ENCODE measurements at places on chromosomes 12 and 14.

DNA sequence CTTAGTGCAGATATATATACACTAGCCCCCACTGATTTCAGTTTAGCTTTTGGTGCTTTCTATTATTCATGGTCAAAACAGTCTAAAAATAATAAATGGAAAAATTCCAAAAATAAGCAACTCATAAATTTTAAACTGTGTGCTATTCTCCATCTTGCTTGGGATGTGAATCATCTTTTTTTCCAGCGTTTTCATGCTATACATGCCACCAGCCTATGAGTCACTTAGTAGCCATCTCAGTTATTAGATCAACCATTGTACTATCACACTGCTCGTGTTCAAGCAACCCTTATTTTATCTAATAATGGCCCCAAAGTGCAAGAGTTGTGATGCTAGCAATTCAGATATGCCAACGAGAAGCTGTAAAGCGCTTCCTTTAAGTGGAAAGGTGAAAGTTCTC is 73.9 kb upstream of the KRR1 start:
- ATAC-seq, result peak; percentile 76

GRCh38 chr14:96299441-96299840 is 43.4 kb downstream of the BDKRB1 start:
- no peak for ATAC-seq

- ATAC-seq, result no peak
Measured at GRCh38 chr14:99554757-99555531, 49.1 kb downstream of the CCDC85C start.

DNA sequence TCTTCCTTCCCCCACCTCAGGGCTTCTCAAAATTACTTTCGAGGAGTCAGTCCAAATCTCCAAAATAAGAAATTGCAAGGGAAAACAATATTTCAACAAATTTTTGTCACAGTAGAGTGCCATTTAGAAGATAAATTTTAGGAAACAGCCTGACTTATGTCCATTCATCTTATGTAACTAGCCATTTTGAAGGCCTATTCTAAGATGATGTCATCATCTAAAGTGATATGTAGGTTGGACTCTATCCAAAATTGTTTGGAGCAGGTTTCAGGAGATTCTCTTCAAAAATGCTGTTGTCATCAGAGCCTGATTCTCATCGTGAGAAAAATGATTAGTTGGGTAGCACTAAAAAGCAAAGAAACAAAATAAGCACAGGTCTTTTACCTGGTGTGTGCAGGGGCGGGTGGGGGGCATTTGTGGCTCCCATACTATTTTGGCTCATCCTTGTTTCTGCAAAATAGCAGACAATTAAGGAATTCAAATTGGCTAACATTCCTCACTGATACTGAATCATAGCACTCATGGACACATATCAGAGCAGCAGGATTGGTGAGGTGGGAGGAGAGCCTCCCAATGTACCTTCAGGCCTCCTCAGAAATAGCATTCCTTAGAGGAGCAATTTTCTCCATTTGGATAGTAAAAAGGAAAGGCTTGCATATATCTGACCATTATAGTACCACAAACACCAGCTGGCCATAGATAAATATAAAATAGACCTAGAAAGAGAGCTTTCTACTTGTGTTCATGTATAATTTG is 360.9 kb upstream of the NAV3 start:
- no peak for ATAC-seq

- no peak for ATAC-seq
Measured at GRCh38 chr12:64569923-64570691, 40.2 kb upstream of the RASSF3 start.

- no peak for ATAC-seq
Measured at GRCh38 chr12:91993287-91994017, 152.2 kb downstream of the BTG1 start.

- peak; percentile 85 for ATAC-seq
Measured at GRCh38 chr12:57138526-57139272, 8.7 kb downstream of the LRP1-AS start.

DNA sequence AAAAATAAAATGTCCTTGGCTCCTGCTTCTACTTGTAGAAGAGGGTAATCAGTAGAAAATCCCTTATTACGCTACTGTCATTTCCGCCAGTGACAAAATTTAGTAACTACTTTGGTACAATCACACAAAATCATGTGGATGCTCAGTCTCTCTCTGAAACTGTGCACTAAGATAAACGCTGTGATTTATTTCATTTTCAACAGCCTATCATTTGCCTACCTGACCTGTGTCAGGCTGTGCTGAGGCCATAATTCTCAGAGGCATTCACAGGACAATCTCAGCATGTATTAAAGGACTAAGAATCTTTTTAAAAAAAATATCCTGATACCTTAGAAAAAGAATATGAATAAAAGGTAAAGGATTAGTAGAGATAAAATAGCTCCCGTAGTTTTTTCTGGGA is 226.0 kb downstream of the RASSF9 start:
- peak; percentile 90 for ATAC-seq

DNA sequence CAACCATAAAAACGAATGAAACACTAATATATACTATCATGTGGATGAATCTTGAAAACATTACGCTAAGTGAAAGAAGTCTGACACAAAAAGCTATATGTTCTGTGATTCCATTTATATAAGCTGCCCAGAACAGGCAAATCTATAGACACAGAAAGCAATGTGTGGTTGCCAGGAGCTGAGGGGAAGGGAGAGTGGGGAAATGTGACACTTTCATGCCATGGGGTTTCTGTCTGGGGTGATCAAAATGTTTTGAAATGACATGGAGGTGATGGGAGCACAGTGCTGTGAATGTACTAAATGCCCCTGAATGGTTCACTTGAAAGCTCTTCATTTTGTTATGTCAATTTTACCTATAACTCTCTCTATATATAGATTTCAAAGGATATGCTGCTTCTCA is 30.1 kb downstream of the ATG14 start:
- ATAC-seq, result no peak

- no peak for ATAC-seq
Measured at GRCh38 chr14:105247026-105247425, 1.3 kb upstream of the BTBD6 start.

DNA sequence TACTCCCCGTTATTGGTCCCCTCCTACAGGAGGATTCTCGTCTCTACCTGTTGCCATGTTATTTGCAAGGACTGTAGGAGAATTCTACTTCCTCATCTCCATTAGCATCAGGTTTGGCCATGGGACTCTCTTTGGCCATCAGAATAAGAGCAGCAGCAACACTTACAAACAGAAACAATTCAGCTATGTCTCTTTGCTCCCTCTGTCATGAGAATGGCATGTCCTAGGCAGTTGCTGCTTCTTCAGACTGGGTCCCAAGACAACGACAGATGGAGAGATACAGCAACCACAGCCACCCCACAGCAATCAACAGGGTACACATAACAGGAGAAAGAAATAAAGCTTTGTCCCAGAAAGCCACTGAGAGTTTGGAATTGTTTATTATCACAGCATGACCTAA is 19.7 kb downstream of the SLC41A2 start:
- no peak for ATAC-seq

GRCh38 chr12:65162609-65163008 is 6.8 kb upstream of the LEMD3 start:
- ATAC-seq, result no peak

DNA sequence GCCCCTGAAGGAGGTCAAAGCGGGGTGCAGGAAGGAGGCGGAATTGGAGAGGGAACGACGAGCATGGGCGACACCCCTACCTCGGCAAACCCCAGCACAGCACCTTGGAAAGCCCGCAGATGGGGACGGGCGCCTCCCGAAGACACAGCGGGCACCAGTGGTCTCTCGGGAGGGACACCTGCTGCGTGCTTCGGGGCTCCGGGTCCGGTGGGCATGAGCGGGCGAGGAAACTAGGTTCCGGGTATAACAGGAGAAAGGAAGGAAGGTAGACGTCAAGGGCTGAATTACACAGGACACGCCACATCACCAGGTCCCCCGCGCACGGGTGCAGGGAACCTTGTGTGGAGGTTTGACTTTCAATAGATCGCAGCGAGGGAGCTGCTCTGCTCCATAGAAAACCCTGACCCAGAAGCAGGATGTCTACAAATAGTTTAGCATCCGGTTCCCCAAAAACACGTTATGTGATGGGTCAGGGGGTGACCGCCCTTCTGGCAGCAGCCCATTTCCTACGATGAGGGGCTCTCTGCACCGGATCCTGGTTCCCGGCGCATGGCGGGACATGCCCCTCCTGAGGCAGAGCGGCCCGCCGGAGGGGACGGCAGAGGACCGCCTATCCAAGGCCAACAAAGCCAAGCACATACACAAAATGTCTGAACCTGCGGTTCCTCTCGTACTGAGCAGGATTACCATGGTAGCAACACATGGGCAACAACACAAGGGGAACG is 196.9 kb downstream of the ALG10 start:
- ATAC-seq, result no peak

- no peak for ATAC-seq
Measured at GRCh38 chr12:80813820-80814219, 97.1 kb downstream of the MYF5 start.

DNA sequence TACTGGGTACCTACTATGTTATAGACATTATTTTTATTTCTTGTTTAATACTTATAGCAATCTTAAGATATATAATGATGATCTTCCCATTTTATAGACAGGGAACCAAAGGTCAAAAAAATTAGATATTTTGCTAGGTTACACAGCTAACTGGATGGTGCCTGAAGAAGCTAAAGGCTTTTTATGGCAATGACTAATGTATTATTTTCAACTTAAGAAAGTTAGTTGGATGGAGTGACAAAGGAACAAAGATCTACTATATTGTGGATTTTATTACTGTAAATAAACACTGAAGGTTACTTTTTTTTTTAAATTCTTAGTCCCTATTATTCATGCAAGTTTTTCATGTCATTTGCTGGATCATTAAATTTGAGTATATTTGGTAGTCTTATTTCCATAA is 227.9 kb downstream of the GPHN start:
- ATAC-seq, result no peak

DNA sequence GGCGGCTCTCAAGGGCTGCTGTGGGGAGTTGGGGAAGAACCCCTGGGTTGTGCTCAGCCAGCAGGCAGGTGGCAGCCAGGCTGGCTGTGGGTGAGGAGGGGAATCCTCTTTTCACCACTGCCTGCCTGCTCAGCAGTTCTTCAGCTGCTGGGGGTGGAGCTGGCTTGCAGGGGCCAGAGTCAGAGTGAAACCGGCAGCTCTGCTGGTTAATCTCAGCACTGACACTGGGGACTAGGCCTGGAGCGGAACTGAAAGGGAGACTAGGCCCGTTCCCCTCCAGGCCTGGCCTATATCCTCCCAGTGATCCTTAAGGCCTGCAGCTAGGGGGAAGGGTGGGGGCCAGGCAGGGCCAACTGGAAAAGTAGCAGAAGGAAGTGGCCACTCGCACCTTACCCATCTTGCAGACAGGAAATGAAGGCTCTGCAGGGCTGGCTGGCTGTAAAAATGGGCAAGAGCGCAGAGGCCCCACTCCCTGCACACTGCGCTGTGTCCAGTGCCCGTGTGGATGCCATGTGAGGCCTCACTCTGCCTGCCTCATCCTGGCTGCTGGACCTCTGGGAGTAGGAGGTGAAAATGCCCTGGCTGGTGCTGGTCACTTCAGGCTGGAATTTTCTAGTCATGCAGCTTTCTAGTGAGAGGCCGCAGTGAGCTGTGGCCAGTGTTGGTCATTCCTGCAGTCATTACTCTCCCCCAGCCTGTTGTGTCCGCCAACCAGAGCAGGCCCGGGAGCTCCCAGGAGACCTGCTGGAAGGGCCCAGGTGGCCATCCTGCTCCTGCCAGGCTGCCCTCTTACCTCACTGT is 39.4 kb downstream of the SH2B3 start:
- ATAC-seq, result peak; percentile 81

- no peak for ATAC-seq
Measured at GRCh38 chr12:132781938-132782337, 20.3 kb upstream of the ANKLE2 start.

DNA sequence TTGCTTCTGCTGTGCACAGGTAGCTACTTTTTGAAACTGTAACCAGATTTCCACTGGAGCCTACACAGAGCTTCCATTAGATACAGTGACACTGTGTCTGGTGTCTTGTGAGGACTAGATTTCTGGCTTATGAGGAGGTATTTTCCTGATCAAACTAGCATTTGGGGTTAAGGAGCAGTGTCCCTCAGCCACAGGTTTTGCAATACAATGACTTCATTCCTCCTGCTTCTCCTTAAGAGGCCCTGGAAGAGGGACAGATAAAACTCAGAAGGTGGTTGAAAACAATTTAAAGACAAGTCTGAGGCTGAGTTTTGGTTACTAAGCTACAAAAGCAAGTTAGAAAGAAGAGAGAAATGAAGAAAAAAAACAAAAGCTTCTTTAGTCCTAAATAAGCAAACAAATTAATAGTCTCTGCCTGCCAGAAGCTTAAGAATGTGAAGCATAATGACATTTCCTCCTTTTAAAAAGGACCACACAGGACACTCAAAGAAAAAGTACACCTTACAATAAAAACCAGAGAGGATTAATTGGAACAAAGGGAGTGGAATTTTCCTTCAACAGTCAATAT is 53.0 kb downstream of the PKP2 start:
- no peak for ATAC-seq

DNA sequence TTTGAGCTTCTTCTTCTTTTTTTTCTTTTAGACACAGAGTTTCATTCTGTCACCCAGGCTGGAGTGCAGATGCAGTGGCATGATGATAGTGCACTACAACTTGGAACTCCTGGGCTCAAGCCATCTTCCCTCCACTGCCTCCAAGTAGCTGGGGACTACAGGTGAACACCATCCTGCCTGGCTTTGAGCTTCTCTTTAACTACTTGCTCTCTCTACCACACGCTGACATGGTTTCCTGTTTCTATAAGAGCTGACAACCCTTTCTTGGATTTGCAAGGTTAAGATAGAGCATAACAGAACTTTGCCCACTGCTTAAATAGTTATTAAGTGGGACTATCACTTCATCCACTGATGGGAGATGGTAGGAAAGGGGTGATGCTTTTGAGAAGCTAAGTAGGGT is 82.4 kb upstream of the SLC38A2 start:
- no peak for ATAC-seq

GRCh38 chr12:2264651-2265232 is 212.0 kb downstream of the CACNA1C start:
- ATAC-seq, result peak; percentile 22

- ATAC-seq, result no peak
Measured at GRCh38 chr14:51988221-51988620, 1.1 kb upstream of the RTRAF start.

DNA sequence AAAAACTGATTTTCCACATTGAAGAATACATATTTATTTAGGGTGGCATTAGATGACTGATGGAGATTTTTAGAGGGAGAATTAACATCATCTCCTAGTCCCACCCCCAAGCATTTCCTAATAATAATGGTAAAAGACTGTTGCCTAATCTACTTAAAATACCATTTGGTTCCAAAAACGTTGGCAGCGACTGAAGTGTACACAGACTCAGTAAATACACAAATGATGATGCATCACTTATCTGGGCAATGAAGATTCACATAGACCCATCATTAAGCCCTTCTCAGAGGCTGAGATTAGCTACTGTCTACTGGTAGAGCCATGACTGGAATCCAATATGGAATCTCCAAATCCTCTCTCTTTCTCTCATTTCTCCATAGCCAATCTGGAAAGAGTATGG is 18.2 kb downstream of the RTN1 start:
- ATAC-seq, result no peak

GRCh38 chr12:28237423-28237822 is 47.2 kb downstream of the CCDC91 start:
- no peak for ATAC-seq

- no peak for ATAC-seq
Measured at GRCh38 chr14:99075771-99076375, 196.1 kb downstream of the BCL11B start.

GRCh38 chr14:99468836-99469592 is 11.6 kb downstream of the SETD3 start:
- ATAC-seq, result no peak

Data from motor neuron (in vitro differentiated cells).